ENCODE measurements at places on chromosomes 5 and 9.

DNA sequence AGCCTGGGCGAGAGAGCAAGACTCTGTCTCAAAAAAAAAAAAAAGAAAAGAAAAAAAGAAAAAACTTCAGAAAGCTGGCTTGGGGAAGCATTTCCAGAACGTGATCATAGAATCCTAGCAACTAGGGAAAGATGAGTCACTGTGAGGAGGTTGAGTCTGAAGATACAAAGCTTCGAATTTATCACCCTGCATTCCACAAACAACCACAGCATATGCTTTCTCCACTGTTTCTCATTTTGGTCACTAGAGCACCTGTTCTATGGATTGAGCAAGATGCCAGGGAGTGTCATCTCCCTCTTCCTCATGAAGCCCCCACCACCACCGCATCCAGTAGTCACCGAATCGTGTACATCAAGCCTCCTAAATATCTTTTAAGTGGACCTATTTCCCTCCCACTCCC is 37.9 kb downstream of the SEMA5A start:
- DNase-seq = no peak

DNA sequence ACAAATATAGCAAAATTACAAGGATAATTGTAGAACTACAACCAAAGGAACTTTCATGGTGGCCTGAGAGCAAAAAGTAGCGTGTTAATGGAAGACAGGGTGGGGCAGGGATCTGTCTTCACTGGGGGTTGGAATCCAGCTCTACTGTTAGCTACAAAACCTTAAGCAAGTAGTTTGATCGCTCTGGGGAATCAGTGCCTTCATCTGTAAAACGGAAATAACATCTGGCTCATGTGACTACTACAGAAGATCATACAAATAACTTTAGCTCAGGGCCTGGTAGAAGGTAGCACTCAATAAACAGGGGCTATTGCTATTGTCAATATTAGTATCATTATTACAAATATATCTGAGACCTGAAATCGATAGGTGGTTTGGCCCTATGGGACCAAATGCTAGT is 40.4 kb downstream of the ZNF608 start:
- no peak for DNase-seq

DNA sequence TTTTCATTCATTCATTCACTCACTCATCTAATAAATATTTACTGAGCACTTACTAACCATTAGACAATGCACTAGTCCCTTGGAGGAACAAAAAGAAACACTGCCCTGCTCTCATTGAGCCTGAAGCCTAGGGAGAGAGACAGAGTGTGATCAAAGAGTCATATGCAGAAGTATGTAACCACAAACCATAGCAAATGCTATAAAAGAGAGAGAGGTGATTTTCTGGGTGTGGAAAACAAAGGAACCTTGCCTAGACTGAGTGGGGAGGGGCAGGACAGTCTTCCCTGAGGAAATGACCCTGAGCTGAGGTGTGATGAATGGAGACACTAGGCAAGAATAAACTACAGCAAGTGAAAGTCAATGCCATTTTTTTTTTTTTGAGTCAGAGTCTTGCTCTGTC is 10.8 kb upstream of the ADRA1B start:
- peak; percentile 40 for DNase-seq

- no peak for DNase-seq
Measured at GRCh38 chr5:60458666-60459065, 241.3 kb downstream of the DEPDC1B start.

GRCh38 chr9:73615557-73615956 is 463.9 kb downstream of the ANXA1 start:
- DNase-seq = no peak

DNA sequence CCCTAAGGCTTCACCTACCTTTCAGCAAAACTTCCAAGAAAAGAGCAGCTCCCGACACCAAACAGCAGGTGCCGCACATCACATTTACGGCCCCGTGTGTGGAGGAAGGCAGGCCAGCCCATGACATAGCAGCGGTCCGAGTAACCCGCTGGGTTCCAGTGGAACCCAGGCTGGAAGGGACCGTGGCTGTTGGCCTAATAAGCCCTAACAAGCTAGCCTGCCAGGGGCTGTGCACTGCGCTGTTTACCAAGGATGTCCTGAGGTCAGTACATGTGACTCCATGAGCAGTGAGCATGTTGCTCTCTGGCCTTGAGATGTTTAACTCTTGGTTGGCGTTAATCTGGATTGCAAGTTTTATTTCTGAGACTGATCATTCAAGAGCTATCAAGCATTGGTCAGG is 131.5 kb downstream of the FSTL4 start:
- no peak for DNase-seq

GRCh38 chr5:148542812-148543211 is 111.5 kb downstream of the HTR4 start:
- DNase-seq = peak; percentile 6

DNA sequence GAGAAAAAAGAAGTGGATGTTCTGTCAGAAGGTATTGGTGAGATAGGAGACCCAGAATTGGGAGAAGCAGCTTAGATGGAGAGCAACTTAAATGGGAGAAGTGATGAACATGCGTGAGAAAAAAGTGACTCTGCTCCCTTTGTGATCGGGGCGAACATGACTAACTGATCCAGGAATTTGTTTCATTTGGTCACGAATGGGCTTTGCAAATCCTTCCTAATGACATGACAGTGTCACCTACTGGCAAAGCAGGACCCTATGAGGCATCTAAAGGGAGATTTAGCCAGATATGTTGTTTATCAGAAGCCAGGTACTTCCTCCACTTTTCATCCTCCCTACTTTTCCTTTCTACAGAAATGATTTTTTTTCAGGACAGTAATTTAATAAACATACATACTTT is 787.4 kb upstream of the RGMB start:
- DNase-seq = no peak

- no peak for DNase-seq
Measured at GRCh38 chr9:93167185-93167584, 16.8 kb upstream of the WNK2 start.

GRCh38 chr9:22683700-22684075 is 237.1 kb downstream of the DMRTA1 start:
- DNase-seq = no peak

GRCh38 chr9:109118808-109119438 is 824 bp downstream of the TMEM245 start:
- peak; percentile 36 for DNase-seq

DNA sequence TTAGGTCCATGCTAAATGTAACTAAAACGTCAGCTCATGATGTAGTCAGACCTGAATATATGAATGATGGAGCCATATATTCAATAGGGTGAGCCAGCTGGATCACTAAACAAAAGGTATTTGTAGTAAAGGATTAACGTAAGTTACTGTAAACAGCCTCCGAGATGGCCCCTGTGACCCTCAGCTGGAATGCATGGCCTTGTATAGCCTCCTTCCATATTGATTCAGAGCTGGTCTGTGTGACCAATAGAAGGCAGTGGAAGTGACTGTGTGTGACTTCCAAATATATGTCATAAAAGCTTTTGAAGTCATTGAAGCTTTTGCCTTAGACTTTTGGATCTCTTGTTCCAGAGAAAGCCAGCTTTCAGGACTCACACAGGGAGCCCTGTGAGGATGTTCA is 154.4 kb upstream of the CHD1 start:
- no peak for DNase-seq

DNA sequence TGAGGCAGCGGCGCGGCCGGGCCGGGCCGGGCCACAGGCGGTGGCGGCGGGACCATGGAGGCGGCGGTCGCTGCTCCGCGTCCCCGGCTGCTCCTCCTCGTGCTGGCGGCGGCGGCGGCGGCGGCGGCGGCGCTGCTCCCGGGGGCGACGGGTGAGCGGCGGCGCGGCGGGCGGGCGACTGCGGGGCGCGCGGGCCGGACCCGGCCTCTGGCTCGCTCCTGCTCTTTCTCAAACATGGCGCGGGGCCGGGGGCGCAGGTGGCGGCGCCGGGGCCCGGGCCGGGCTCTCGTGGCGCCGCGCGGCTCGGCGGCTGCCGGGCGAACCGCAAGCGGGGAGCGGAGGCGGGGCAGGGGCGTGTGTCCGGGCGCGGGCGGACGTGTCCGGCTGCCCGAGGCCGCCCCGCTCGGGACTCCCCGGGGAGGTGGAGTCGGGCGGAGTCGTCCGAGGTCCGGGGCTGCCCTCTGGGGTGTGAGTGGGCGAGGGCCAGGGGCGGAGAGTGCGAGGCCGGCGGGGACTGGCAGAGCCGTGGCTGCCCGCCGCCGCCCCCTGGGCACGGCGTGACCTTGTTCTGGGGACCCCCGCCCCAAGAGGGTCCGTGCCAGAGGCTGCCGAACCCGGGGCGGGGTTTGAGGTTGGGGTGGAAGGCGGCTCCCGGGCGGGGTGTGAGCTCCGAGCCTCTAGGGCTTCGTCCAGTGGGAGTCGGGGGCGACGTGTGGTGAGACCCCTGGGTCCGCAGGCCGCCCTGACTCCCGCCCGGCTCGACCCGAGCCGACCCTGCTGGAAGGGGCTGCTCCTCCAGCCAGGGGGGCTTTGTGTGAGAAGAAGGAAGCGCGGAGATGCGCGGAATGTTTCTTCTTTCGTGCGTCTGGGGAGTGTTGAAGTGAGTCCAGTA is 485 bp downstream of the TGFBR1 start:
- peak; percentile 74 for DNase-seq

GRCh38 chr9:119020730-119021333 is 348.4 kb downstream of the BRINP1 start:
- no peak for DNase-seq

DNA sequence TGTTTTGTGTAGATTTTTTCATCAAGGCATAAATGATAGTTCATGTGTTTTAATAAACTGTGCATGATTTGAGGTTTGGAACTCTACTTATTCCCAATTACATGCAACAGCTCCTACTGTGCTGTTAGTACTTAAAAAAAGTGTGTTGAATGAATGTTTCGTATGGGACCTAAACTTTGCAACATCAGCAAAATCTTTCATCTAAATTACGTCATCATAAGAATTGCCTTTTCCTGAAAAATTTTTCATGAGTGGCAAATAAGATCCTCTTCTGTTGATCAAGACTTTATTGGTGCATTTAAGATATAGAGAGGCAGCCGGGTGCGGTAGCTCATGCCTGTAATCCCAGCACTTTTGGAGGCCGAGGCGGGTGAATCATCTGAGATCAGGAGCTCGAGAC is 826.1 kb downstream of the SEMA5A start:
- no peak for DNase-seq

- DNase-seq = peak; percentile 45
Measured at GRCh38 chr5:123671042-123671441, 159.1 kb downstream of the CSNK1G3 start.

GRCh38 chr5:6491919-6492290 is 43.2 kb downstream of the UBE2QL1 start:
- no peak for DNase-seq

GRCh38 chr5:122183788-122184170 is 54.4 kb downstream of the ZNF474 start:
- no peak for DNase-seq

- DNase-seq = no peak
Measured at GRCh38 chr5:167702014-167702413, 589.4 kb upstream of the WWC1 start.

DNA sequence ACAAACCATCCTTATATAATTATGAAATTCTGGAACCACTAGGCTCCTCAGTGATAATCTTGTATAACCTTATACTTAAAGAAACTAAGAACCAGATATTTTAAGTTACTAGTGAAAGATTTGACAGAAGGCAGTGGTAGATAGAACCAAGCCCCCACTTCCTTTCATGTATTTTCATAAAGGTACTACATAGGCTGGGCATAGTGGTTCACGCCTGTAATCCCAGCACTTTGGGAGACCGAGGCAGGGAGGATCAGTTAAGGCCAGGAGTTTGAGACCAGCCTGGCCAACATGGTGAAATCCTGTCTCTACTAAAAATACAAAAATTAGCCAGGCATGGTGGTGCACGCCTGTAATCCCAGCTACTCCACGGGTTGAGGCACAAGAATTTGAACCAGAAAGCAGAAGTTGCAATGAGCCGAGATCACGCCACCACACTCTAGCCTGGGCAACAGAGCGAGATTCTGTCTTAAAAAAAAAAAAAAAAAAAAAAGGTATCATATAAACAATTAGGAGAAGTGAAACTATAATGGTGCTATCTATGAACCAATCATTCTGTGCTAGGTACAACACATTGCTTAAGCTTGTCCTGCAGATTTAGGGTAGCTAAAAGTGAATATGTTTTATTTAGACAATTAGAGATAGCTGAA is 27.9 kb upstream of the DTWD2 start:
- DNase-seq = peak; percentile 23

GRCh38 chr5:133304707-133305216 is 252.9 kb downstream of the HSPA4 start:
- no peak for DNase-seq

- DNase-seq = peak; percentile 60
Measured at GRCh38 chr5:121979691-121980090, 17.9 kb downstream of the SRFBP1 start.

- no peak for DNase-seq
Measured at GRCh38 chr9:108054131-108054630, 564.6 kb upstream of the KLF4 start.

DNA sequence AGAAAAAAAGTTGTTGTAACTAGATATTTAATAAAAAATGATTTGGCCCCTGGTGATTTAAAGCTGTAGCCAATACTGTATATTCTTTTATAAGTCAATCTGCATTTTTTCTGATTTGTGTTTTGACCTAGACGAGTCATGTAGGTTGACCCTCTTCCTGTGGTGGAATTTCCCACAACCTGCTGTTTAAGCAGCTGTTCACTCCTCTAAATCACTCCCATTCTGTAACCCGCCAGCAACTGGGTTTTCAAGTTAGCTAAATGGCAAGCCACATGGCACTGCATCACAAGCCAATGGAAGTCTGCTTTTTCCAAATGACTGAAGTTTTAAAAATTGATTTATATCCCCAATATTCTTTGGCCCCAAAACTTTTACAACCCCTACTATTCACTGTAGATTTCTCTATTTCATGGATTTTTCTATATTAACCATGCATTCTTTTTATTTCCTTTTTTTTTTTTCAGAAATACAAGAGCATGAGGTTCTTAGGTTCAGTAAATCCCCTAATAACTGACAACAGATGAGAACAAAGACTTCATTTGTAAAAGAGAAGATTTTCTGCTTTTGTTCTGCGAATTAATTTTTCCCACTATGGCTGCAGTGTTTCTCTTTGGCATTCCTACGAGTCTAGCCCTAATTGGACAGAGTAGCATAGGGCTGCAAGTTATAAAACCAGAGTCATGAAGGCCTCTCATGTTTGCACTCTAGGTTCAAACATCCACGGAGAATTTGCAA is 184.5 kb upstream of the TLE4 start:
- DNase-seq = no peak

- no peak for DNase-seq
Measured at GRCh38 chr5:79396265-79396664, 117.7 kb downstream of the HOMER1 start.

GRCh38 chr5:88925692-88926490 is 42.9 kb upstream of the MEF2C start:
- DNase-seq = no peak

DNA sequence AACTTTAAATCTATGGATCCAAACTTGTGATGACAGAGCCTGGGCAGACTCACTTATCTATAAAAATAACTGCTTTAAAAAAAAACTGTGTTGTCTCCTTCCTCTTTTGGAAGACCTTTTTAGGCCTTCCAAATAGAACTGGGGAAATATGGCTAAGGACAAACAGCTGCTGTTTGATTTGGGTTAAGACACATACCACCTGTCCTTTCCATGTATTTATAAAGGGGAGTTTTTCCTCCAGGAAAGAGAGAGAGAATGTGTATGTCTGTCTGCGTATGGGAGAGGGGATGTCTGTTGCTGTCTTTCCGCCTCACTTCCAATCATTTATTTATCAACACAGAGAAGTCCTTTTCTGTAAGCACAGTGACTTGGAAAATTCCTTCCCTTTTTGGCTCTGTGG is 2.8 kb downstream of the ARHGEF37 start:
- no peak for DNase-seq

Data from NB4 (cell line).